ENCODE measurements at places on chromosomes 6 and 20.

- DNase-seq = no peak
Measured at GRCh38 chr6:129340983-129341382, 369.0 kb downstream of the ARHGAP18 start.

GRCh38 chr6:156807028-156807427, 29.9 kb downstream of the ARID1B start:
- no peak for DNase-seq

- no peak for DNase-seq
Measured at GRCh38 chr6:75657327-75657726, 55.6 kb downstream of the SENP6 start.

GRCh38 chr6:40543146-40543545, 44.0 kb downstream of the LRFN2 start:
- DNase-seq = no peak

- DNase-seq = peak; percentile 54
Measured at GRCh38 chr20:3846740-3847428, at the start of gene MAVS. MAVS (plus strand) TSS chr20:3846834; CDS start chr20:3854625, 7,791 bp downstream.

GRCh38 chr20:23925789-23926525, 46.4 kb upstream of the CST5 start:
- DNase-seq = no peak

DNA sequence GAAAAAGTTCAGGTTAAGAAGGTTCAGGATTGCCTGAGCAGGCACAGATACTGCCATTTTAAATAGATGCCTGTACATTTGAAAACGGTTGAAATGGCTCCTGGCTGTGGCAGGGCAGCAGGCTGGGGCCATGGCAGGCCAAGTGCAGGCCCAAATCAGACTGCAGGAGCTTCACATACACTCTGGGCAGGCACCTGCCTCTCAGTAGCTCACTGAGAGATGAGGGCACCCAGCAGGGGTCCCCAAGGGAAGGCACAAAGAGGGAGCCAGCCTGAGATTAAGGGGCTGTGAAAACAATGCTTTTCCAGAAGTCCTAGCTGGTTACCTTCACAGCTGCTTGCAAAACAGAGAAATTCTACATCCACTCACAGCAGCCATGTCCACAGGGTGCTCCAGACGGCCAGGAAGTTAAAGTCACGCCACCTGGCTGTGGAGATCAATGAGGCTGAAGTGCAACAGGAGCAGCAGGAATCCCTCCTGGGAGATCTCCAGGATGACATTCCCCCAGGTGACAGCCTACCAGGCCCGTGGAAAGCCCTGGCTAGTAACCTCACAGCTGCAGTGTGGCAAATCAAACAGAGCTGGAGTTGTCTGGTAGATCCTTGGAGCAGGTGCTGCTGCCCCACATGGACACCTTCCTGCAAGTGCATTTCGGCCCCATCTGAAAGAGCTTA, 6.2 kb upstream of the RAET1E start:
- DNase-seq = peak; percentile 48

All from NCI-H187 treated with DMSO at 0.1 percent for 48 hours (cell line).